ENCODE measurements at places on chromosomes 1 and 21.

DNA sequence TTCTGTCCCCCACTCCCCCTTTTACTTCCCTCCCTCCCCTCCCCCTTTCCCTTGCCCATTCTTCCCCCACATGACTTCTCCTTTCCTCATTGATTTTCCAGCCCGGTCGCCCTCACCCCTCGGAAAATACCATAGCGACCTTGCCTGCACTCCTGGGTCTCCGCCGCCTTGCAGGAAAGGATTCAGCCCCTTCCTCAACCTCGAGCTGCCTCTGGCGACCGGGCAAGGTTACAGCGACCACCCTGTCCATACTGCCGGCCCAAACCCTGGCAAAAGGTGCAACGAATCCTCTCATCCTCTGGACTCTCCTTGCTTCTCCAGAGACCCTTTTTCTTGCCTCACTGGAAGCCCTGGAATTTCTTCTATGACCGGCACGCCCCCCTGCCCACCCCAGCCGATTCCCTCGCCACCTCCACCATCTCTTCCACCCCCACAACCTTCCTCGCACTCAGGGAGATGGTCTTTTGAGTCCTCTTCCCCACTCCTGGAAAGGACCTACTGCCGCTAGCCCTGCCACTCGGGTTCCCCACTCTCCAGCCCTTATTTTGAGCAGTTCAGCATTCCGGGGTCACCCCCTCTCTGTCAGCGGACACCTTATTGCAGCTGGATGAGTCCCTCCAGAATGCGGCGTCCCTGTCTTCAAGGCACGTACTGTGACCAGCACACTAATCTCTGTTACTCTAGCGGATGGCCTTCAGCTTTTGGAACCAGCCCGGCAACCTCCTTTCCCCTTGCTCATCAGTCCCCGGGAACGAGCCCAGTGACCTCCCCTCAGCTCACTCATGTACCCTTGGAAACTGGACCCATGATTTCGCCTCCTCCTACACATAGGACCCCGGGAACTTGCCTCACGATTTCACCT, 846 bp downstream of the NSUN4 start:
- no peak for DNase-seq

DNA sequence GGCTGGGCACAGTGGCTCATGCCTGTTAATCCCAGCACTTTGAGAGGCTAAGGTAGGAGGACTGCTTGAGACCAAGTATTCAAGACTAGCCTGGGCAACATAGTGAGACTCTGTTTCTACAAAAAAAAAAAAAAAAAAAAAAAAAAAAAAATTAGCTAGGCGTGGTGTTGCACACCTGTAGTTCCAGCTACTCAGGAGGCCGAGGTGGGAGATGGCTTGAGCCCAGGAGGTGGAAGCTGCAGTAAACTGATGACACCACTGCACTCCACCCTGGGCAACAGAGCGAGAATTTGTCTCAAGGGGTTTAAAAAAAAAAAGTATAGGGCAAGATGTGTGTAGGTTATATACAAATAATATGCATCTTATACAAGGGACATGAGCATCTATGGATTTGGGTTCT, 2.6 kb downstream of the TDRKH start:
- no peak for DNase-seq

DNA sequence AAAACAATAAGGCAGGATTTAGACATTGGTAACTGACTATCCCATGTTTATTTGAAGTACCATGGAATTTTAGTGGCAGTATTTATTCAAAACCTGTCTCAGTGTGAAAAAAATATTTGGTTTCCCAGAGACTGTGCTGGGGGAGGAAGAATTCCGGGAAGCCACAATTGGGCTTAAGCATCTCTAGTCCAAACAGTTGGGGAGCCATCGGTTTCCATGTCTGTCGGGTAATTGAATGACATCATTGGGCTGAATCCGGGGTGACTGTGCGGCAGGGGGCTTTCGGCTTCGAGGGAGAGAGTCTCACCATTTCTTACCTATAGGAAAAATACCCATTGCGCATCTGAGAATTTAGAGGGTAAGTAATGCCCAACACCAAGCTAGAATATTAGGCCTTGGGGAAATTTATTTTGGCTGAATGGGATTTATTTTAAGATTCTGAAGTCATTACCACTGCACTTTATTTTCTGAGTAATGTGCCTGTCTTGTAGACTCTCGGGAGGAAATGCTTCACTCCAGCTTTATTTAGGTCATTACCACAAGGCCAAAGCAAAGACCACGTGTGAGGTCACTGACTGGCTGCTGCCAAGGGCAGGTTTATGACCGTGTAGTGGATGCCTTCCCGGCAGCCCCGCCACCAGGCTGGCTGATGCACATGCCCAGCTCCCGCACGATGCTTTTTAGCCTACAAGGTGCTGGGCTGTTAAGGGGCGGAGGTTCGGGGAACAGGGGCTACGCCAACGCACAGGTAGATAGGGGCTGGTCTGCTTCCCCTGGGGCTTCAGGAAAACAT, 23.1 kb upstream of the UMODL1 start:
- DNase-seq = no peak

GRCh38 chr1:177164380-177165068, at the start of gene ASTN1:
TSS of gene ASTN1 (minus strand) at chr1:177164712. CDS start at chr1:177164676, 36 bp downstream.
- no peak for DNase-seq

DNA sequence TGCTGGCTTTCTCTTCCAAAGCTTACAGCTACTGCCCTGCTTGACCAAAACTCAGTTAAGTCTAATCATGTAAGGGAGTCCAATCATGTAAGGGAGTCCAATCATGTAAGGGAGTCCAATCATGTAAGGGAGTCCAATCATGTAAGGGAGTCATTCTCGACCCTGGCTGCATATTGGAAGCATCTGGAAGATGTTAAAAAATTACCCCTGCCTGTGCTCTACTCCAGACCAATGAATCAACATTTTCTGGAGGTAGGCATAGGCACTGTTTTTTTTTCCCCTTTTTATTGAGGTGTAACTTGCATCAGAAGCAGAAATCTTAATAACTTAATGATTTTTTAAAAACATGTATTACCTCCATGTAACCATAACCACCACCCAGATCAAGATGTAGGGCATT, 9.4 kb downstream of the PIGP start:
- DNase-seq = no peak
